ENCODE measurements at places on chromosomes 4 and X.

DNA sequence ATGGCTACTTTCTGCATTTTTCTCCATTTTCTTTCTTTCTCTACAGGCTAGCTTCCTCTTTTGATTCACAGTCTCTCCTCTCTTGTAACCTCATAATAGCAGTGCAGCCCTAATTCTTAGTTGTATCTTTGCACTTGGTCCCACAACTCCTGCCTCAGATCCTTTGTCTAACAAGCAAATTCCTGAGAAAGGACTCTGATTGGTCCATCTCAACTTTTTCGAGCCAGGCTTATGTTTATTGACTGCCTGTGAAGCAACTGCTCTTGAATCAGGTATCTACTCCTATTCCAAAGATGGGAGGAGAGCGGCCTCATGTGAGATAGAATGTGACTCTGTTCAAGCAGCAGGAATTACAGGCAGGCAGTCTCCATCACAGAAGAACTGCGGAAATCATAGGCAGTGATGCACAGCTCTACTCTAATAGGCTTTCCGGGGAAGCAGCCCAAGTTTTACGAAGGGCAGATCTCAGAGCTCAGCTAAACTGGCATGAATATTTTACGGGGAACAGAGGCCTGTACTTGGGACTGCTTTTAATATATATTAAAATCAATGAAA, 123.5 kb downstream of the GABRB1 start:
- DNase-seq = no peak

- no peak for DNase-seq
These were observed 82.9 kb downstream of the CLCN4 start for GRCh38 chrX:10239611-10240064.

- DNase-seq = no peak
These were observed 24.4 kb upstream of the SLC25A6 start for GRCh38 chrX:1416327-1416784.

DNA sequence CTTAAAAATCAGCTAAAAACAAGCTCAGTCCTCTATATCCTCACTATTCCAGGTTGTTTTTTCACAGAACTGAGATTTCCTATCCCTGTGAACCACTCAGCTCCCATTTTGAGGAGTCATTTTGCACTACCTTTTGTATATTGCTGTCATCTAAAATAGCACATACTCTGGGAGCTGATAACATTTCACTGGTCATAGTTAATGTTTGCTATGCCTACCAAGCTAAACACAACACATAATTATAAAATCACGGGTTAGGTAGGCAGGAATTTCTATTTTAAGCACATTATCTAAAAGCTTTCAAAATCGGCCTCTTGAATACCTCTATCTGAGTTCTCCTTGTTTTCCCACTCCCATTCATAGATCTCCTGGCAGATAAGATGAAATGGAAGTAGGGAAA, 882.0 kb upstream of the INTU start:
- no peak for DNase-seq

GRCh38 chrX:45843518-45843917, 642.8 kb upstream of the DIPK2B start:
- DNase-seq = no peak

- DNase-seq = no peak
These were observed 16.2 kb downstream of the MAEA start for GRCh38 chr4:1305781-1306455.

GRCh38 chrX:110268886-110269285, 49.0 kb downstream of the AMMECR1 start:
- no peak for DNase-seq

- DNase-seq = no peak
These were observed 53.0 kb downstream of the COQ2 start for GRCh38 chr4:83231620-83232076.

GRCh38 chr4:41881981-41882624, 53.1 kb upstream of the TMEM33 start:
- no peak for DNase-seq

DNA sequence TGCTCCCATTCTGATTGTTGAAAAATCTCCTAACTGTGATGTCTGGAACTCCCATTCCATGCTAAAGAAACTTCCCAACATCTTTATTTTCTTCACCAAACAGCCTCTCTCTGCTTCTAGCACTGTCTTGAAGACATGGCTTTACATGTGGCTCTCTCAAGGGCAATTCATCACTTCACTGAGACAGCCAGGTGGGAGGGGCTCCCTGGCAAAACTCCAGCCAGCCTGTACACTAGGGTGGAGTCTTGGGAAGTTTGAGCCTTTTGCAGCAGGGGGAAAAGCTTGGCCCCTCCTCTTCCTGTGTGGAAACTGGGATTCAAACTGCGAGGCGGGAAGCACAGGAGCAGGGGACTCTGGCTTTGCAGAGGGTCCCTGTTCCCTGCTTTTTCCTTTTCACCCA, 130.5 kb upstream of the TTC29 start:
- no peak for DNase-seq

- no peak for DNase-seq
These were observed 233.6 kb downstream of the EVC2 start for GRCh38 chr4:5474756-5475155.

GRCh38 chr4:142378179-142378578, 467.9 kb downstream of the INPP4B start:
- no peak for DNase-seq

- DNase-seq = no peak
These were observed 68.6 kb downstream of the BMP15 start for GRCh38 chrX:50978920-50979682.

All from activated CD4-positive, CD25-positive, alpha-beta regulatory T cell (primary cell).